ENCODE measurements at places on chromosomes 7 and 10.

DNA sequence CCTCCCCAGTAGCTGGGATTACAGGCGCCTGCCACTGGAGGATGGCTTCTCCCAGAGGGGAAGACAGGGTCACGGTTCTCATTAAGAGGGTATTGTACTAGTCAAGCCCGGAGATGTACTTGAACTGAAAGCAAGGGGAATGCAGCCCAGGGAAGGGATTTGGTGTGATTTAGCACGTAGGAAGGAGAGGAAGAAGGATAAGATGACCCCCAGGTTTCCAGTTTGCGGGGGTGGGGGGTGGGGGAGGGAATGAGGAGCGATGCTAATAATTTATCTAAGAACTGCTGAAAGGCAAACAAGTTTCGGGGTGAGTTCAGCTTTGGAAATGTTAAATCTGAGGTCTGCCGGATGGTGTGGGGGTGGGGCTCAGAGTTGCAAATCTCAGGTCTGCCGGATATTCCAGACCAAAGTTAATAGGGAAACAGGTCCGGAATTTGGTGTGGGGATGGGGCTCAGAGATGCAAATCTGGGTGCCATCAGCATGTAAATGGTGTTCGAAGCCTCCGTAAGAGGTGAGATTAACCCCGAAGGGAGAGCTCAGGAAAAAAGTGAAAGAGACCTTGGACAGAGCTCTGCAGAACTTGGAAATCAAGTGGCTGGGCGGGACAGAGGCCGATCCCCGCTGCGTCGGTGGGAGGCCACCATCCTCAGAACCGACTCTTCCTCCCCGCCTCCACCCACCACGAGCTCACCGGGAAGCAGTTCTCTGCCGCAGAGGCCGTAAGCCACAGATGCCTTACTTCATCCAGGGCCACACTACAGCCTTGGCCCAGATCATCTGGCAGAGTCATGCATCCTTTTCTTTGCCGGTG, 1.6 kb upstream of the SEPHS1 start:
- peak; percentile 69 for DNase-seq

GRCh38 chr7:112989531-112989930, 97.1 kb downstream of the GPR85 start:
- DNase-seq, result no peak

DNA sequence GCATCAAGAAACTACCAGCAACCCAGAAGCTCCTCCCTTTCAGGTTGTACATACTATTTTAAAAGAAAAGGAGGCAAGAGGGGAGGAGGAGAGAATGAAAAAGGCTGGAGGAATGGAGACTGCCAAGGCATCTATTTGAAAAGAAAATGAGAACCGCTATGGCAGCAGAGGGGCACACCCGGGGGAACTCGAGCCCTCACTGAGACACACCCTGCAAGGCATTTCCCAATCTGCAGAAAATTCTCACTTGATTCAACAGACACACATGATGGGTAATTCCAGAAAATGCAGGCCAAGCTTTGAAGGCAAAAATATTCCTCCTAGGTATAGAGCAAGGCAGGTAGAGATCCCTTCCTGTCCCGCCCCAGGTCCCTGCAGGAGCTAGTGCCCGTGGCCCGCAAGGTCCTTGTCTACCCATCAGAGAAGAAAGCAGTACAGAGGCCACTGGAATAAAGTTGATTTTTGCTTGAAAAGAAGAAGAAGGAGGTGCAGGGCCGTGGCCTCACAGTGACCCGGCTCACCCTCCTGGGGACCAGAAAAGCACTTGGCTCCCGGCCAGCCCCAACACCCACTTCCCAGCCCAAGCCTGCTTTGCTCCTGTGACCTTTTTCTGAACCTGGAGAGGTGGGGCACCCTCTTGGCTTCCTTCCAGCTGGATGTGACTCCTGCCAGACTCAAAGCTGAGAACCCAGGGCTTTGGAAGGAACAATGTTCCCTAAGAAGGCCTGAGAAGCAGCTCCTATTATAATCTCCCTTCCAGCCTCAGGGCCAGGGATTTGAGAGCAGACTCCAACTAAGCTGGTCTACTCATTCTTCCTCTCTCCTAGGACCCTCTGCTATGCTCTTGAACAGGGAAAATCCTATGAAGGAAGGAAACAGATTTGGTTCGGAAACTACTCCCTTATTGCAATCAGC, 6.2 kb upstream of the PIK3CG start:
- DNase-seq, result peak; percentile 76

GRCh38 chr7:5596046-5596895, 172.6 kb upstream of the TNRC18 start:
- peak; percentile 74 for DNase-seq

- DNase-seq, result no peak
These were observed 18.5 kb downstream of the STAM start for GRCh38 chr10:17662193-17663138.

DNA sequence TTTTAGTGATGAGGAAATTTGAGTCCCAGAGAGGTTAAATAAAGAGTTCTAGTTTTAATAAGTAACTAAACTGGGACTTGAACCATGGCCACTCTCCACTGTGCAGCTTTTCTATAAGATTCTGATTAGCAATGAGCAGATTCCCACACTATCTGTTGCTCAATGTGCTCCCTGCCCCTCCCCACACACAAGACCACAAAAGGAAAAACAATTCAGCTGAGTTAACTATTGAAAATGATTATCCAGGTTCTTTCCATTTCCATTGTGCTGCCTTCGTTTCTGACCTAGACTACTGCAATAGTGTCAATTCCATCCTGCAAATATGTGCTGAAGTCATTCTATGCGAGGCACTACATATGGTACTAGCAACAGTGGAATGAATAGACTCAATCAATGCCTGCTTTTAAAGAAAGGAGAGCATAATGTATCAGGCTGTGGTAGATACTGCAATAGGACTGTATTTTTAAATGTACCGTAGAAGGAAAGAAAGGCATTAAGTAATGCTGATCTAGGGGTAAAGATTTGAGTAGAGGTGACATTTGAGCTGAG, 97.0 kb downstream of the SEMA3C start:
- DNase-seq, result no peak

GRCh38 chr7:126700807-126701604, 551.7 kb downstream of the GRM8 start:
- DNase-seq, result peak; percentile 97

DNA sequence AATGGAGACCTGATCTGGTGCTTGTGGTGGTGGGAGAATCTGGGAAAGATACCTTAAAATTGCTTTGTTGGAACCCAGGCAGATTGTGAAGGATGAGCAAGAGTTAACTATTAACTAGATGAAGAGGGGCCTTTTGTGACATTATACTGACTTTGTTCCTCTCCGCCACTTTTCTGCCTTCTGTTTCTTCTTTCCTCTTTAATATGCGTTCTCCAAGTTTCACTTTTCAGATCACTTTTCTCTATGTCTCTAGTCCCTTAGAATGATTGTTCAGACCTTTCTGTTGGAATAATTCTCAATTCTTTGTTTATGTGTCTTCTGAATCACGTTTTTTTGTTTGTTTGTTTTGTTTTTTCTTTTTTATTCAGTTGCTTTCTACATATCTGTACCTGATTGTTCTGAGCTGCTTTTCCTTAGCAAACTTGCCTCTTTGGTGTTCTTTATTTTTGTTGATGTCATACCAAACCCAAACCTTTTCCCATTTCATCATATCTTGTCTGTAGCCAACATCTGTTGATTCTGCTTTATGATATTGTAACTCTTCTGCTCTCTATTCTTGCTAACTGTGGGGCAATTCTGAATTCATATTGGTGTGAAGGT, 2.8 kb downstream of the BMPR1A start:
- DNase-seq, result peak; percentile 58

DNA sequence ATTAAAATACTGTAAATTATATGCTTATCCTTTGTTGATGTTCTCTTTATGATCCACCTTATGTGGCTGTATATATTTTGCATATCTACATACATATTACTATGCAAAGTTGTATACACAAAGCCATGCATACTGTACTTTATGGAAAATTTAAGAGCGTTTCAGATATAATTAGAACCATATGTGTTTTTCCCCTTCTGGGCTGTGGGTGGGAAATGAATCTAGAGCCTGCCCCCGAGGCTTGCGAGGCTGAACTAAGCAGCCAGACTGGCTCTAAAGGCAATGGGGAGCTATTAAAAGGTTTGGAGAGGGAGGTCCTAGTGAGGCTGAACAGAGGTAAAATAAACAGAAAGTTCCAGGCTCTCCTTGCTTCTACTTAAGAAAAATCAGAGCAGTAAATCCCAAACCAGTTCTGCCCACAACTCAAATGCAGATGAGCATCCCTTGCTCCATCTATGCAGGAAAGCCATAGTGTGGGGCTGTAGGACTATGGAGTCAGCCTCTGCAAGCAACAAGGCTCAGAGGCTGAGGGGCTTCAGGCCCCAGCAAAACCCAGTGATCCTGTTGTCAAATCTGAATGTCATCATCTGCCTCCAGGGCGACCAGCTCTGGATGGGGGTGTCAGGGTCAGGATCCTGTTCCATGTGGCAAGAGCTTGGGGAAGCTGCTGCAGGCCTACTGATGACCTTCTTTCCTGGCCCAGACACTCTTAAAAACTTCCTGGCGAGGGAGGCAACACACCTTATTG, 14.1 kb upstream of the DDIT4 start:
- DNase-seq, result no peak

DNA sequence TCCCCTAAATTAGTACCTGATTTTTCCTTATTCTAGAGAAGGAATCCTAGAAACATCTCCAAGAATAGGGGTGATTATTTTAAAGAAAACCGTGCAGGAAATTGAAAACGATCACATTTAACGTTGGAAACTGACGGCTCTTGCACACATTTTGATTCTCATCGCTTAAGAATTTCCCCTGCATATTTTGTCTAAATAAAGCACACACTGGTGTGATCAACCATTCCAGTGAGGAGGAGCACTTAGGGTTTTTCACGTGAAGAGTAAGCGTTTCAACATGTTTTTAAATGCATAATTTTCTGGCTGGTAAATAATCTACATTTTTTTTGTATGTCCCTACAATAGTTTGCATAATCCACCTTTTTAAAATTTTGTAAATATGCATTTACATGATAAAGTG, 229.7 kb upstream of the PFKP start:
- no peak for DNase-seq

DNA sequence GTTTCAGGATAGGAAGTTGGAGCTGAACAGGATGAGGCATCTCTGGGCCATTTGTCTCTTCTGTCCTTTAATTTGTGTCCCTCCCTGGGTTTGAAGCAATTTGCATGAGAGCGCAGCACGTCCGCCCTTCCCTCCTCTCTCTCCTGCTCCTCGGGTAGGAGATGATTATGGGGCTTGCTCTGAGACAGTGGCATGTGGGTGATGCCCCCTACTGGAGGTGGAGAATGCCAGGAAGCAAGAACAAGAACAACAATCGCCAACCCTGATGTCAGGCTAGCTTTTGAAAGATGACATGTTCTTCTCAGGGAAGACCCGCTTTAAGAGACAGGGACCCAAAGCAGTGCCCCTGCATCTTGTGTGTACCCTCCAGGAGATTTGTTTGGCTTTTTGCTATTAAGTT, 63.9 kb upstream of the LOXL4 start:
- peak; percentile 41 for DNase-seq

GRCh38 chr10:90560331-90560730, 297.5 kb downstream of the HTR7 start:
- DNase-seq, result no peak

DNA sequence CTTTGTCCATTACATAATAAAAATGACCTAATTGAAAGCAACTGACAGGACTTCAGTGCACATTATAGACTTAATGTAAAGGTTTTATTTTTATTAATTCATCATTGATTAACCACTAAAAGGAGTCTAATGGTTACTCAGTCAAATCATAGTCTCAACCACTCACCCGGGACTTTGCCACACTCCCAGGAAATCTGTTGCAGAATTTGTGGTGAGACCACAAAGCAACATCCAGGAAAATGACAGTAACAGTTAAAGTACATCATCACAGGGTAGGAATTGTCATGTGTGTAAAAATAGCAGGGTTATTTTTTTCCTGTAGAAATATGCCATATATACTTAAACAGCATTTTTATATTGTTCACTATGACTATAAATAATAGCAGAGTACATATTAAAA, 6.3 kb upstream of the HGF start:
- DNase-seq, result no peak

GRCh38 chr10:27481486-27481885, 22.6 kb upstream of the RAB18 start:
- DNase-seq, result peak; percentile 80

- DNase-seq, result no peak
These were observed 492 bp downstream of the COG5 start for GRCh38 chr7:107563081-107563774.

- DNase-seq, result peak; percentile 23
These were observed 18.1 kb upstream of the ABCB5 start for GRCh38 chr7:20597339-20597738.

DNA sequence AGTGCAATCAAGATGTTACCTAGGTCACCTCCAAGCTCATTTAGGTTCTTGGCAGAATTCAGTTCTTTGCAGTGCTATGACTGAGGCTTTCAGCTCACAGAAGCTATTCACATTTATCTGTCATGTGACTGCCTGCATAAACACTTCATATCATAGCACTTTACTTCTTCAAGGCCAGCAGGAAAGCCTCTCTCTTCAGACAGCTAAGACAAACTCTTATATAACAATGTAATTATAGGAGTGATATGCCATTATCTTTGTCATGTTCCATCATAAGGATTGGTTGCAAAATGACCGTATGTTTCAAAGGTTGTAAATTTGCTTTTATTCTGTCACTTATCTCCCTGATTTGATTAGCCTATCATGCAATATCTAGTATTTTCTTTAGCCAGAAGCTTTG, 78.8 kb upstream of the TMEM196 start:
- DNase-seq, result no peak

- DNase-seq, result no peak
These were observed 187.4 kb downstream of the PHTF2 start for GRCh38 chr7:77985974-77986339.

GRCh38 chr7:42960762-42961161, 28.6 kb downstream of the MRPL32 start:
- DNase-seq, result no peak

- no peak for DNase-seq
These were observed 17.6 kb downstream of the INTS1 start for GRCh38 chr7:1486571-1486970.

- no peak for DNase-seq
These were observed 70.1 kb upstream of the CABCOCO1 start for GRCh38 chr10:61592581-61592980.

DNA sequence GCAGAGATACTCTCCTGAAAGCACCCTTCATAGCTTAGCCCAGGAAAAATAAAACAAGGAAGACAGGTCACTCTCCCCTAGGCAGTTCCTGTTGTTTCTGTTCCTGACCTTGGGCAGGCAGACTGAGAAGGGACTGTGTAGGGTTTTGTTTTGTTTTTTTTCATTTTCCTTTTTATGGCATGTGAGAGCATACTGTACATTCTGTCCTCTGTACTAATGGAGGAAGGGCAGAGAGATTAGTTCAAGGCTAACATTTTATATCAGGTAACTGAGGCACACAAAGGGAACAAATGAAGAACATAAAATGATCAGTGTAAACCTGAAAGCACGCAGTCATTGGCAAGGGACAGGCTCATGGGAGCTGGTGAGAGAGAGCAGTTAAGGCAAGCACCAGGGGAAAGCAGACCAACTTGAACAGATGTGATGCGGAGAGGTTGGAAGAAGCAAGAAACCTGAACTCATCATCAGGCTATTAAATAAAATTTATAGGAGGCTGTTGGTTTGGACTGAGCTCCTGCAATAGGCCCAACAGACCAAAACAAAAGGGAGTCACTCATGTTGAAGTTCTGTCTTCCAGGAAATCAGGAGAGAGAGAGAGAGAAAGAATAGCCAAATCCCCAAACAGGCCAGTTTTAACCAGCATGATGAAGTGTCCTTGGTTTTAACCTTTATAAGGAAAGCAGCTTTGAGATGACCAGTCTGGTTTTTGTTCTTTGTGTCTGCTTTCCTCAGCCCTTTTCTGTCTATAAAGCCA, 34.1 kb upstream of the PDCD4 start:
- no peak for DNase-seq
